Sigmoid colon (tissue), 7 donors: ENCODE measurements at places on chromosomes 7 and 10. TPM values are rescaled to one million over a fixed set of nuclear protein-coding genes. Genes with fewer than 3 reads are reported as not detected.

LLCFC1 gene
- not detected for polyA plus RNA-seq

NKX1-2 gene
- polyA plus RNA-seq, result not detected

GPR85 gene
- 0.41 TPM for polyA plus RNA-seq

COL17A1 gene
- polyA plus RNA-seq, result 67.4 TPM

PIK3CG gene
- polyA plus RNA-seq, result 4.2 TPM

ECHDC3 gene
- polyA plus RNA-seq, result 15.1 TPM

GRID1 gene
- not detected for polyA plus RNA-seq

SLC39A12 gene
- not detected for polyA plus RNA-seq
